Suprapubic skin (tissue), 4 donors: ENCODE measurements at places on chromosomes 11 and 22.

DNA sequence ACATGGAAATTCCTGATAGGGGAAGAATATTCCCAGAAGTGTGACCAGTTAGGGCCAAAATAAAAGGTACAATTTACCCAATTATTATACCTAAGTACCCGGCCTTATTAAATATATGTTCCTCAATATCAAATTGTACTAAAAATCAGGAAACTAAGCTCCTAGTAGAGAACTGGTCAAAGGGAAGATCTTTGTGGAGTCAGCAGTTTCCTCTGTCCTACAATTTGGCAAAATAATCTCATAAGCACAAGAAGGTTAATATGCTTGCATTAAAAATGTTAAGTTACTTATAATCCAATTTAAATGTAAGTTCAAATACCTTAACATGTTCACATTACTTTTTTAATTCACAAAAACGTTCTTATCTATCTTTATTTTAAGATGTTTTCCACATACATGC lies 10.3 kb downstream of the TTC28 start:
- DNase-seq = no peak

DNA sequence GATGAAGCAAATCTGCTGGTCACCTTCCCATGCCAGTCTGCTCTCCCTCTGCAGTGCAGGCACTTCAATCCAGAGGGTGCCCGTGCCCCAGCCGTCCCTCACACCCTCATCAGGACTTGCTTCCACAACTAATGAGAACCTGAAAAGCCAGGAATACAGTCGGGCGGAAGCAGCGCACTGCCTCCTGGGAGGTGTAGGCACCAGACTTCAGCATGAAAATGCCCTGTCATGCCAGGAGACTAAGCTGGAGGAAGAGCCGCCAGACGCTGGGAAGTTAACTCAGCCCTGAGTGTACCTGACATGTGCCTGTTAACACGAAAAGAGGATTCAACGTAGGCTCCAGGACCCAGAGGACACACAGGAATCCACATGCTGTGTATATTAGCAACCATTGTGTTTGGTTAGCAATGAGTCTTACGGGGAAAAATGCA lies 40.1 kb upstream of the FLI1 start:
- peak; percentile 75 for DNase-seq

DNA sequence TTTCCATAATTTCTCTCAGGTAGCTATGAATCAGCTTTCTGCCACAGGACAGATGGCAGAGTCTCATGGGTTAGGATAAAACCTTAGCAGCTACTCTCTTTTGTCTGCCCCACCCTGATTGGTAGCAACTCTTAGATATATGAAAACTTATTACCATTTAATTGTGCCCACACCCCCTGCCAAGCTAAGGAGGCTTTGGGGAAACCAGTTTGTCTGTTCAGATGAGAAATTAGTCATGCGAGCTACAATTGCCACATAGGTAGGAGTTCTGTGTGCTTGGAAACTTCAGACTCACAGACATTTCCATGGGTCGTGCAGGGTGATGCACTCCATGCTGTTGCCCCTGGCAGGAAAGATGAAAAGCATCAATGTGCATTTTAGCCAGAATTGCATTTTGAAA lies 39.9 kb downstream of the CD44 start:
- DNase-seq = no peak

DNA sequence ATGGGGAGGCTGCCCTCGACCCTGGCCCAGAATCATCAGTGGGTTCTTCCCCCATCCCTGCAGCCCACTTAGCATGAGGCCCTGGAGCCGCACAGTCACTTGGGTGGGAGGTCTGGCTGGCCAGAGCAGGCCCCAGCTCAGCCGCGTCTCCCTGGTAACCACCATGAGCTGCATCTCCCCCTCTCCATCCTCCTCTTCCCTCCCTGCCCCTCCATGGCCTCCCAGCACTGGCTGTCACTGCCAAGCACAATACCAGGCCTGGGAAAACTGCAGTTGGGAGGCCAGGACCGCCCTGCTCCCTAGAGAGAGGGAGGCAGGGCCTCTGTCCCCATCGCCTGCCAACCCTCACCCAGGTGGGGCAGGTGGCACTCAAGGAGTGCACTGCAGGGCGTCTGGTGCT lies 8.0 kb downstream of the CSDC2 start:
- DNase-seq = no peak

DNA sequence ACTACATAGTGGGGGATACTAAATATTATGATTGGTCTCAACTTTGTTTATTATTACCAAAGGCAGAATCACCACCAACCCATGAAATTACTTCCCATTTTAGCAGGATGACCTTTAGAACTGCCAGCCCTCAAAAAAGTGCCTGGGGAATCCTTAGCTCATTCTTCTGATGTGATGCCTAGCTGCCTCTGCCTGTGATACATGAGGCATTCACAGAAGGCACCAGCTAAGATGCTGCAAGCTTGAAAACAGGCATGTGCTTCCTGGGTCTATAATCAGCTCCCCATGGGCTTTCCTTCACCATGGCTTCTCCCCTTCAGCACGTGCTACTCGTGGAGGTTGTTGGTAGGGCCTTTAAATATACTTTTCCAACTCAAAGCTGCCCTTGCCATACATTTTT lies 50.4 kb upstream of the ARHGAP20 start:
- no peak for DNase-seq

GRCh38 chr11:112315057-112315720 lies 54.5 kb upstream of the PLET1 start:
- DNase-seq = no peak

GRCh38 chr22:49689255-49689770 lies 138.4 kb downstream of the BRD1 start:
- DNase-seq = peak; percentile 59

- no peak for DNase-seq
Measured at GRCh38 chr11:61853698-61854169, 25.6 kb downstream of the FADS2 start.

GRCh38 chr22:29693671-29694070 lies 26.1 kb upstream of the CABP7 start:
- DNase-seq = no peak

- DNase-seq = peak; percentile 81
Measured at GRCh38 chr11:72038491-72038890, 39.8 kb downstream of the IL18BP start.

GRCh38 chr11:118334745-118335144 lies 7.8 kb downstream of the CD3D start:
- DNase-seq = no peak

GRCh38 chr11:117417856-117418255 lies 90.2 kb downstream of the CEP164 start:
- DNase-seq = peak; percentile 44

GRCh38 chr11:2774173-2775082 lies 74.6 kb upstream of the KCNQ1OT1 start:
- peak; percentile 57 for DNase-seq

DNA sequence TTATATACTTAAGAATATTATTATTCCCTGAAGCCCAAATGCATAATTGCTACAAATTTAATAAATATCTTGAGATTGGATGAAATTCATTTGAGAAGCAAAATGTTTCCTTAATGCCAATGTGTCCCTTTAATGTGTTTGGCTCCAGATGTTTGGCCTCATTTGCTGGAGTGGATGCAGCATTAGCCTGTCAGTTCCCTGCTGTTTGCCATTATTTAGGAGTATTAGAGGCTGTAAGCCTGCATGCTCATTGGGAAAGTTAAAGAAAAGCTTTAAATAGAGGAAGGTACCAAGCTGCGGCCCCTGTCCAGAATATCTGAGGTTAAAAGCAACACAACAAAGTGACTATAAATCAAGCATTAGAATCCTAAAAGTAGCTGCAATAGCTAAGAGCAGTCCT lies 54.8 kb upstream of the PITPNB start:
- DNase-seq = no peak

GRCh38 chr11:11211888-11212287 lies 141.2 kb downstream of the CSNK2A3 start:
- DNase-seq = no peak

DNA sequence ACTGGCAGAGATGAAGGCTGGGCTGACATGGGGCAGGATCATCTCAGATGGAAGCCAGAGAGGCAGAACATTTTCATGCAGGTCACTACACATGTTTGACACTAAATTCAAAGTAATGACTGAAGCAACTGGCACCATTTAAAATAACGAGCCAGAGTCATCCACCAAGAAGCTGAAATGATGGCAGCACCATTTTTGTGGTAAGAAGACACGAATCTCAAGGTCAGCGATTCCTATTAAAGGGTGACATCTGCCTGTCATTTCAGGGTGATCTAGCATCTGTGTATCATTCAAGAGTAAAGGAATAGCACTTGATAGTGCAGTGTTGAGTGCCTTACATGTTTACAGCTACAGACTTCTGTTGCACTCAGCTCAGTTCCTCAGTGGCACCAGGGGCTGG lies 113.4 kb upstream of the C11orf87 start:
- DNase-seq = no peak

- DNase-seq = no peak
Measured at GRCh38 chr22:17964643-17965042, 59.7 kb downstream of the MICAL3 start.

GRCh38 chr11:77316733-77317342 lies 15.4 kb upstream of the GDPD4 start:
- DNase-seq = no peak

DNA sequence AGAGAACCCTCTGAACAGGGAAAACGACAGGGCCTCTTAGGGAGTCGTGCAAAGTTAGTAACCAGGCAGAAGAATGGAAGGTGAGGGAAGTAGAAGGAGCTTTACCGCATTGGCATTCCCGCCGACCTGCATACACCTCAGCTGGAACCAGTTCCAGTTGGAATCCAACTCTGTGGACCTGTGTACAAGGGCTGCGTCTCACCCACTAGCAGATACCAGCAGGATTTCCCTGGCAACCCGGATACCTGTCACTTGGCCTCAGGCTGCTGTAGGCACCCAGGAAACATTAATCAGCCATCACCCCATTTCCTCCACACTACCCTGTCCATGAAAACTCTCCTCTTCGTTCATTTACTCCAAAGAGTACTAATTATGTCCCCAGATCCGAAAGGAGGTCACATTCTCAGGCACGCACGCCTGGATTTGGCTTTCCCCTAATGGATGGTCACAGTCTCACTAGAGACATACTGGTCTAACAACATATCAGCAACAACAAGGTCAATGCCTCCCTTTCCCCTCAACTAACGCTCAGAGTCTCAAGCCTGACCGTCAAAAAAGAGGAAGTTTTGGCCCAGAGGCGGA lies 842 bp downstream of the ARFGAP2 start:
- DNase-seq = no peak

- no peak for DNase-seq
Measured at GRCh38 chr11:491358-491757, 15.7 kb downstream of the RNH1 start.

- DNase-seq = no peak
Measured at GRCh38 chr11:27147916-27148315, 107.3 kb downstream of the BBOX1 start.

DNA sequence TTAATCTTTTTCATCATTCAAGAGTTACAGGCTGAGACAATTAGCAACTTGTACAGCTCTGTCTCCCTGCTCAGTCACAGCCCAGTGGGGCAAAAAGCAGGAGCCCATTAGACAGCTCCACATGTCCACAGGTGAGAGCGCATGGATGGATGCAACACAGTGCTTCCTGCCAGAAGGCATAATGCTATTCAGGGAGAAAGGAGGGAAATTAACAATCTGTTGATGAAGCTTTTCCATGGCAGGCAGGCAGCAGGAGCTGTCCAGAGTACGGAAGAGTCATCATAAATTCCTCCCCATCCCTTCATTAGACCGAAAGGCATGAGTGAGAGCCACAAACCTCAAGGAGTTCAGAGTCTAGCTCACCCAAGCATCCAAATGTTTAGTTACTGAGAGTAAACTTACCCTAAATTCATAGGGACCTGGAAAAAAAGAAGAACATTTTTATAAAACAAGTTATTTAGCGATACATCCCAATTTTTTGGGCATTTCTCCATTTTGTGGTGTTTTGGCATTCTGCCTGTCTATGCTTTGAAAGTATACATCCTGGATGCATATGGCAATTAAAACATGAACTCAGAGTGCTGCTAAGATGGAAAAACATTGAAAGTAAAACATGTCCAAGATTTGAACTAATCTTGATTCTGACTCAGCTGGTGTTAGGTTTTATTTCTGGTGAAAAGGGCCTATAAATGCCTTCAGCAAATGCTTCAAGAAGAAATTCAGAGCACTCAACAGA lies 428.1 kb downstream of the OPCML start:
- no peak for DNase-seq

GRCh38 chr11:78931891-78932290 lies 357.2 kb upstream of the NARS2 start:
- no peak for DNase-seq

GRCh38 chr11:132408877-132409276 lies 1038.5 kb downstream of the NTM start:
- no peak for DNase-seq
